Left kidney (tissue), 8 donors: ENCODE measurements at places on chromosomes 1 and 21.

DNA sequence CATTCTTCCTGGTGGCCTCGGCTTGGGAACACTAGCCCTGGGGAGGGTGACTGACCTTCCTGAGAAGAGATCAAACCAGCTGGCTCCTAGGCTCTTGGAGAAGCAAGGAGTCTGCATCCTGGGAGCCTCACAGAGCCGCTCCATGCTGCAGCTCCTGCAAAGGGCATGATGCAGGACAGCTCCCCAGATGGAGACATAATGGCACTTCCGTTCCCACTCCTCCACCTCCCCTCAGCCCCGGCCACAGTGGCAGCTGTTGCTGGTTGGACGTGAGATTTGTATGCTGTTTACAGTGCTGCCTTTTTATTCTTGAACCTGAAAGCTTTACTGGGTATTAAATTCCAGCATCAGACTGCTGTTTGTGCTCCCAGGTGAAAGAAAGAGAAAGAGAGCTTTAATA is 83.7 kb upstream of the CTTNBP2NL start:
- DNase-seq: no peak

- DNase-seq: no peak
Measured at GRCh38 chr1:16484931-16485330, 29.2 kb downstream of the RNU1-1 start.

DNA sequence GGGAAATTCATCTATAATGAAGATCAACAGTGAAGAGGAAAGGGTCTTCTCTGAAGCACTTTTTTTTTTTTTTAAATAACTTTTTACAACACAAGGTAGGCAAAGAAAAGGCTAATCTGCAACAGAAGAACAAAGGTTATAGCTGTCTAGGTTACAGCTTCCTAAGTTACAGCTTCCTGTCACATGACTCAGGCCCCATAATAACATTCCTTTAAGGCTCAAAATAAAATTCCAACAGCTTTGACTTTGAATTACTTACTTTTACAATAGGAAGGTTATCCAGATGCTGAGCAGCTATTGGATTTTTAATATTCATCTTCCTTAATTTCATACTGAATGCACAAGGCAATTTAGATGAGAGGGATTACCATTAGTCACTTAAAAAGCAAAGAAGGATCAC is 40.4 kb upstream of the TMEM61 start:
- no peak for DNase-seq

GRCh38 chr1:201184307-201185122 is 6.1 kb upstream of the IGFN1 start:
- no peak for DNase-seq

DNA sequence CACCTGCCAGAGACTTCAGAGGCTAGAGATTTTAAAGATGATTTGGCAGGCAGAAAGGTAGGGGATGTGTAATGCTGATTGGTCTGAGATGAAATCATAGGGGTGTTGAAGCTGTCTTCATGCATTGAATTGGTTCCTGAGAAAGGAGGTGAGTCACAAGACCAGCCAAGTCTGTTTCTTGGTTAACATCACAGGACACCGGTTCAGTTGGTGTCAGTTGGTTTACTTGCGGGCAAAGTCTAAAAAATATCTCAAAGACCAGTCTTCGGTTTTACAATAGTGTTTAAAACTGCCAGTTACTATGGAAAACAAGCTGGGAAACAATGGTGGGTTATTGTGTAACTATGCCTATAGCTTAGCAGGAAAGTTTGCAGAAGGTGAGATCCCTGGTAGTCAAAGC is 305.9 kb downstream of the BARHL2 start:
- DNase-seq: no peak
